ENCODE measurements at places on chromosomes 2 and 18.

DNA sequence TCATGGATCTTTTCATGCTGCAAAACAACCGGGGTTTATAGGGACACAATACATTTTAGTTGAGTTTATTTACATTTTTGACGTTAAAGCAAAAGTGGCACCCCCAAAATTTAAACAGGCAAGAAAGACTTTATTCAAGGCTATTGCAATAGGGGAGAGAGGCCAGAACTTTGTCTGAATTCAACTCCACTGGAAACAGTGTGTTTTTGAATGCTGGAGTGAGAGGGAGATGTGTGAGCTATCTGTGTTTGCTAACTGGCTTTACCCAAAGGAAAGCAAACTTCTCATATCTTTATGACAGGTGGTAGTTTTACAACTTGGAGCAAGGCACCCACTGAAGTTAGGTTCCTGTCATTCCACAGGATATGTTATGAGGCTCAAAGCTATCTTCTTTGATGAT lies 207.4 kb downstream of the AGPS start:
- no peak for DNase-seq

GRCh38 chr2:96347395-96347794 lies 11.8 kb downstream of the NCAPH start:
- no peak for DNase-seq

GRCh38 chr2:66531155-66531554 lies 96.2 kb downstream of the MEIS1 start:
- no peak for DNase-seq

DNA sequence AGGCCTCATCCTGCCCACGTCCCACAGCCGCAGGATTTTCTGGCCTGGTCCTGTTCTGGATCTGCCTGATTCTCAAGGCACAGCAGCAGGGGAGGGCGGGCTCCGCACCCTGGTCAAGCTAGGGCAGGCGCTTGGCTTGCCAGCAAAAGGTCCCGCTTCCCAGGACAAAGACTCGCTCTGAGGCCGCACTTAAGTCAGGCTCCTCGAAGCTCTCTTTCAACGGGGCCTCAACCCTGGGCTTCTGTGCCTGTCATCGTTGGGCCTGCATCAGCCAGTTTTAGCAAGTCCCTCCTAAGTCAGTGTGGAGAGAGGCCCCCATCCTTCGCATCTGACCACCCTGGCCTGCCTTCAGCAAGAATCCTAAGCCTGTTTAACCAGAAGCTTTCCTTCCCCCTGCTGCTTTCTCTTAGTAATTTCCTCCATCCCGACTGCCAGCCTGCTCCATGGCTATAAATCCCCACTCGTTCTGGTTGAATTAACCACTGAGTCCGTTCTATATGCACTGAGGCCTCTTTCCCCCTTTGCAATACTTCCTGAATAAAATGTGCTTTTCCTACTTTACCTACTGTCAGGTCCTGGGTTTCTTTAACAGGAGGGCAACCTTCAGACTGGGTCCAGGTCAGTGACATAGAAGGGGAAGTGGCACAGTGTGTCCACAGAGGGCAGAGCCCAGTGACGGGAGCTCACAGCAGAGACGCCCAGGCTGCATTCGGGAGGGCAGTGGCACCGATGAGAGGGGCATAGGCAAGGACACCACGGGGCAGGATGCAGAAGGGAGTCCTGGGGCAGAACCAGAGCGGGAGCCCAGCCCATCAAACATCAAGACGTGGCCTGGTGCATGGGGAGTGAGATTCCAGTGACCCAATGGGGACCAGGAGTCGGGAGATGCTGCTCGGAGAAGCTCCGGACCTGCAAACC lies 62.7 kb downstream of the SP110 start:
- no peak for DNase-seq

- no peak for DNase-seq
Measured at GRCh38 chr18:7437870-7438269, 129.2 kb upstream of the PTPRM start.

DNA sequence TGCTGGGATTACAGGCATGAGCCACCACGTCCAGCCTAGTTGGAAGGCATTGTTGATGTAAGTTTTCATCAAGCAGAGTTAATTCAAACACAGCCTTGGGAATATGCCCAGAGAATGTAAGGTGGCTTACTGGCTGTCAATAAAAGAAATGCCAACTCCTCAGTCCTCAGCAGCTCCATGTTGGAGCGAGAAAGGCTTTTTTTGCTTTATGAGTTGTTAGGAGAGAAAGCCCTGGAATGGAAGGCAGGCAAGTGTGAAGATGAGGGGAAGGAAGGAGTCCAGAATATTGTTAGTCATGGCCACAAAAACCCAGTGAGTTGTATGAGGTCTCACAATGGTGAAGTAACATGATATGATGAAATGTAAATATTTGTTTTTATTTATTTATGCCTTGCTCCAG lies 57.1 kb downstream of the MAP4K4 start:
- no peak for DNase-seq
